ENCODE measurements at places on chromosomes 7 and 10. TPM values are rescaled to one million over a fixed set of nuclear protein-coding genes. Genes with fewer than 3 reads are reported as not detected.

Gene PIP
- not detected for total RNA-seq

Gene NUDT13
- 3.3 TPM for total RNA-seq

Gene GCC1
- total RNA-seq: 15.5 TPM

Gene CTAGE15
- total RNA-seq: not detected

Gene GPR158
- not detected for total RNA-seq

Gene SEMA4G
- total RNA-seq: 10.3 TPM

Gene AKR1E2
- 8.1 TPM for total RNA-seq

Gene ARHGAP22
- 4.4 TPM for total RNA-seq

Gene PPP2R2D
- 26.3 TPM for total RNA-seq

Gene ACTR3C
- total RNA-seq: not detected

Gene HMX2
- 0.10 TPM for total RNA-seq

Gene PNLIPRP2
- total RNA-seq: 0.09 TPM

Gene SLIT1
- total RNA-seq: 0.17 TPM

Gene PLEKHS1
- not detected for total RNA-seq

Gene TRIM4
- 26.4 TPM for total RNA-seq

Gene CCDC3
- 0.94 TPM for total RNA-seq

Gene FAM20C
- total RNA-seq: 37.8 TPM

Gene GIMAP5
- not detected for total RNA-seq

Gene FAM25C
- total RNA-seq: 4.7 TPM

Gene ZWINT
- 87.0 TPM for total RNA-seq

Gene TRPV5
- not detected for total RNA-seq

Gene ERVW-1
- total RNA-seq: not detected

Gene TCTN3
- 39.5 TPM for total RNA-seq

Gene LRMDA
- 4.1 TPM for total RNA-seq

Gene FAM25A
- 1.1 TPM for total RNA-seq

Gene SRRM3
- 5.6 TPM for total RNA-seq

Gene AGR2
- 161 TPM for total RNA-seq

Gene GPR37
- total RNA-seq: 0.71 TPM

Gene LIPF
- not detected for total RNA-seq

Gene NAT16
- total RNA-seq: 0.17 TPM

Gene OR2A7
- not detected for total RNA-seq

Gene C10orf143
- total RNA-seq: 0.89 TPM

Gene TMEM139
- total RNA-seq: 1.1 TPM

Gene GIMAP2
- total RNA-seq: not detected

Gene SLC26A5
- total RNA-seq: not detected

Gene SSC4D
- total RNA-seq: 1.3 TPM

Gene CCDC172
- not detected for total RNA-seq

Gene UCMA
- total RNA-seq: not detected

Gene DCLRE1A
- 10.3 TPM for total RNA-seq

Gene ECD
- 26.9 TPM for total RNA-seq

Gene PRLHR
- total RNA-seq: not detected

Gene CDHR1
- total RNA-seq: 0.13 TPM

Gene C10orf62
- 0.12 TPM for total RNA-seq

Gene WNT16
- total RNA-seq: not detected

Gene CPN1
- total RNA-seq: 0.20 TPM
